ENCODE measurements at places on chromosomes 4 and X.

DNA sequence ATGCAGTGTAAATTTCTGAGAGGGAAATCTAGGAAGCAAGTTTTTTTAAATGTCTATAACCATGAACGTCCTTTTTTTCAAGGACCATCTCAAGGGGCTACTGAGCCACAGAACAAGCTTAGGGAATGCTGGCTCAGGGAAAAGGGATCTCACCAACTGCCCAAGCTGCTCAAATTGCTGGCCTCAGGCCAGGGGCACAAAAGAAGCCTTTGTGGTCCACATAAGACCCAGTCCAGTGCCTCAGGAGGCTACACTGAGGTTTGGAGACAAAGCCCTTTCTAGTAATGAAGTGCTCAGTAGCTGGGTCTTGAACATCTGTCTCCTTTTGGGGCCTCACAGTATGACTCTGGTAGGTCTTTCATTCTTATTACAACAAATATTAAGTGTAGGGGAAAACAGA is 305.5 kb downstream of the RAB28 start:
- no peak for DNase-seq

GRCh38 chrX:53583571-53583970 is 102.9 kb downstream of the HUWE1 start:
- DNase-seq, result no peak

- no peak for DNase-seq
Measured at GRCh38 chr4:76704133-76704881, 193.6 kb downstream of the SOWAHB start.

- no peak for DNase-seq
Measured at GRCh38 chrX:121479406-121479805, 432.0 kb downstream of the GLUD2 start.

DNA sequence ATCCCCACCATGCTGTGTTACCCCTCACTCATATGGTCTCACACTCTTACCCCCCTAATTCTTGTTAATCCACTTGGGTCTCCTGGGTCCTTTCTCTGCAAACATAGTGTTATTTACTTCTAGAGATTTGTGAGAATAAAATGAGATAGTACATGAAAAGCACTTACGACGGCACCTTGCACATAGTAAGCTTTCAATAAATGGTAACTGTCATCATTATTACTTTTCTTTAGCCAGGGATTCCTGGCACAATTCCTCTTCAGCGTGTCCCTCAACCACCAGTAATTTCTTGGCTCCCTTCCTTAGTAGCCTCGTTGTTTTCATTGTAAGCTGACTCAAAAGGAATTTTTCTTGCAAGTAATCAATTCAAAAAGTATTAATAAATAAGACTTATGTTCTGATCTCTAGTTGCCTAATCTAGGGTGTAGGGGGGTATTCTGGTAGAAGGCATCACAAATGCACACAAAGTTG is 30.1 kb upstream of the RBMX start:
- DNase-seq, result no peak

- peak; percentile 76 for DNase-seq
Measured at GRCh38 chr4:1309261-1310010, 19.7 kb downstream of the MAEA start.

GRCh38 chr4:98850937-98851336 is 78.0 kb downstream of the EIF4E start:
- no peak for DNase-seq

- DNase-seq, result no peak
Measured at GRCh38 chr4:48307528-48307927, 33.8 kb upstream of the SLAIN2 start.

- DNase-seq, result no peak
Measured at GRCh38 chr4:45294464-45294863, 568.1 kb upstream of the GNPDA2 start.

All from breast epithelium (tissue), 4 donors.